ENCODE measurements at places on chromosomes 2 and 18.
A peak's percentile ranks its signal among the peaks of the same experiment; 100 is the strongest.

DNA sequence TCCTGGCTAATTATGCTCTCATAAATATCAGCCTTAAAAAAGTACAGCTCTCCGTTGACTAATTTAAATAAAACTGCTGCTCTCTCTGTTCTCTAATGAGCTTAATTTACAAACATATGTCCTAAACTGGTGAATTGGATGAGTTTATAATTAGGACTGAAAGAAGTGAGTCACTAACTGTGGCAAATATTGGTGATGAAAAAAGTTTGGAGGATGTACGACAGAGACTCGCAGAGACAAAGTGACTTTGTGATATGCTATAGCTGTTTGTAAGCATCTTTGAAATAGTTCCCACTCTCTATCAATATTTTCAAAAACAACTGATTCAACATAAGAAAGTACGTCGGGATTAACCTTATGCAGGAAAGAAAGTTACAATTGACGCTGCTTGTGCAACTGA is 138.9 kb upstream of the TMEFF2 start:
- no peak for DNase-seq

DNA sequence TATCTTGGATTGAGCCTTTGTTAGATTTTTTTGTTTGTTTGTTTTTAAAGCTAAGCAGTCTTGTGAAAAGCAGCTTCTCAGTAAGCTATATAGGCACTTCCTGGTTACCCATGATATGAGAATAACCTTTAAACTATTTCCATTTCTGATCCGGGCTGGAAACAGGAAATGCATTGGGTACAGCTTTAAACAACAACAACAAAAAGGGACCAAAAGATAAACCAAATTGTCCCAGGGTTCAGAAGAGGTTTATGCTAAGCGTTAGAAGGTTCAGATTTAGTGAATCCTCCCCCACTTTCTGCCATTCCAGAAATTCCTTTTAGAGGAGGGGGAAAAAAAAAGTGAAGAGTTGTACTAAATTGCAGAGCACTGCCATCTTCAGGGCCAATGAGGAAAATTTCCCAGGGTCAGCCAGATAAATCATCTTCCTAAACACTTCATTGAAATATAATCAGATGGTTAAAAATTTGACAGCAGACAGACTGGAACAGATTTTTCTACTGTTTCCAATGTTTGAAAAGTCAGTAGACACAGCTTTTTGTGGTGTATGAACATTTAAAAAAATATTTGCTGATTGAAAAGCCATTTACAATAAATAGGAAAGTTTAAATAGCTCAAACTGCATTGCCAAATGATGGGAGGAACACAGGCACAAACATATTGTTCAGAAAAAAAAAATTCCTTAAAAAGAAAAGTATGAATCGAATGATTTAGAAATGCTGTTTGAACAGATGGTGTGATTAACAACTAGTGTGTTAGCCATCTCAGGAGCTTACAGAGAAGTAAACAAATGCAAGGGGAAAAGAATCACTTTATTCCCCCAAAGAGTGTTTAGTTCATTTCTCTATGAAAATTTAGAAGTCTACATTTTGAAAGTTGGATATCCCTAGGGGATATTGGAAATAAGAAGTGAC is 189.9 kb upstream of the TANK start:
- DNase-seq = peak; percentile 65

DNA sequence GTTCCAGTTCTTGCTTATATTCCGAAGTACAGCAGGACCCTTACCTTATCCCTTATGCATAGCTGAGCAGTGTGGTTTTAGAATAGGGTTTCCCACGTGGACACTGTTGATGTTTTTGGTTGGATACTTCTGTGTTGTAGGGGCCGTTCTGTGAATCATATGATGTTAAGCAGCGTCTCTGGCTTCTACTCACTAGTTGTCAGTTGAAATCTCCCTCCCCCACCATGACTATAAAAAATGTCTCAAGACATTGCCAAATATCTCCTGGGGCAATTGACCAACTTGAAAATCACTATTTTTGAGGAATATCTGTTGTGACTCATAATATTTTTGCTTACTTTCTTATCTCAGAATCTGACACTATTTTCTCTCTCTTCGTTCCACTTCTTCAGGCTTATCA is 713.7 kb downstream of the TSN start:
- no peak for DNase-seq

DNA sequence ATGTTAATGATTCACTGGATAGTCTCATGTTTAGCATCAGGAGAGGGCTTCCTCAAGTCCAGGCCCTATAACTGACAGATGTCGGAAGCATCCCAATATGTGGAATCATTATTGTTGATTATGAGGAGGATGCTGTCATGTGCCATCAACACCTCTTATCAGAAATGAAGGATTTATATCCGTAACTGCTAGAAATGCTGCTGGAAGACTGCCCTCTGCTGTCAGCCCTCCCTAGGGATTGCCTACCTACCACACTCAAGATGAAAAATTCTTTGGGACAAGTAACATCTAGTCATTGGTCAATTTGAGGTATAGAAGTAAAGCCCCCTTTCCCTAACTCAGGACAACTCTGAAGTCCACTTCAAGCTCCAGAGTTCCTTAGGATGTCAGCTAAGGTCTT is 1166.5 kb upstream of the NXPH2 start:
- no peak for DNase-seq

DNA sequence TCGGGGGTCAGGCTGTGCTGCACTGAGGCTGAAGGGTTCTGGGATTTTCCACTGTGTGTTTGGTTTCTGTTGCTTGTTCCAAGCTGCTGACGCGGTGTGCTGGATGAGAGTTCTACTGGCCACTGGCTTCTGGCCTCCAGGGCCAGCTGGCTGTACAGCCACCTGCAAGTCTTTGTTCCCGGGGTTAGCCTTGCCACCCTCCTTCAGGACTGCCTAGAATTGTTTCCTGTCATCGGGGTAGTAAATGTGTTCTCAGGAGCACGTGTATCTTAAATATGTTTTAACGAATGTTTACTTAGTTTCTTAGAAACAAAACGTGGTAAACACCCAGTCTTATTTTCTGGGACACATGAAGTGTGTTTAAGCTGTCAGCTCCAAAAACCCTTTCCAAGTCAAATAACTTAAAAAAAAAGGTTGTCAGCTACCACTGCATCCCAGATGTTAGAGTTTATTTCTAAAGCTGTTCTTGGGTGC is 231.2 kb downstream of the AGAP1 start:
- DNase-seq = peak; percentile 88

DNA sequence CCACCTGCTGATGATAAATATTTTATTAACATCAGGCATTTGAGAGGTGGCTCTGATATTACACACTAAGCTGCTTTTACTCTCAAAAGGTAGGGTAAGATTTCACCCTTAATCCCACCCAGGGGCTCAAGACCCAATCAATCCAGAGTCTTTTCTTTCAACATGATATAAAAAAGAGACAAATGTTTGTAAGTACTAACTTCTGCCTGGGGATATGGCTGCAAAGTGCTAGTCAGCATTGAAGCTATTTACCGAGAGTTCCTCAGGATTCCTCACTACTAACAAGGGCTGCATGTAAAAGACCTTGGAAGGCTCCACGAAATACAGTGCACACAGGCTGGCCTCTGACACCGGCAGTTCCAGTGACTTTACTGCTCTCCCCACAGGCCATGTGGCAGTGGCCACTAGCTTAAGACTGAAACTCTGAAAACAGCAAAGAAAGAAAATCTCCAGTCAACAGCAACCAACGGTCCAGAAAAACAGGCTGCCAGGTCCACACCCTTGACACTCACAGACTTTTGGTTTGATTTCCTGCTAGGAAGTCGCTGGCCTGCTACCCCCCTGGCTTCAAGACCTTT is 11.2 kb downstream of the MREG start:
- no peak for DNase-seq

GRCh38 chr2:56449002-56449431 is 265.2 kb downstream of the CCDC85A start:
- no peak for DNase-seq

GRCh38 chr2:131077182-131077846 is 15.9 kb downstream of the FAM168B start:
- no peak for DNase-seq

GRCh38 chr18:65704046-65704445 is 46.8 kb upstream of the CDH7 start:
- DNase-seq = no peak

- DNase-seq = no peak
Observed at GRCh38 chr18:21112140-21112473, 494 bp upstream of the ROCK1 start.

DNA sequence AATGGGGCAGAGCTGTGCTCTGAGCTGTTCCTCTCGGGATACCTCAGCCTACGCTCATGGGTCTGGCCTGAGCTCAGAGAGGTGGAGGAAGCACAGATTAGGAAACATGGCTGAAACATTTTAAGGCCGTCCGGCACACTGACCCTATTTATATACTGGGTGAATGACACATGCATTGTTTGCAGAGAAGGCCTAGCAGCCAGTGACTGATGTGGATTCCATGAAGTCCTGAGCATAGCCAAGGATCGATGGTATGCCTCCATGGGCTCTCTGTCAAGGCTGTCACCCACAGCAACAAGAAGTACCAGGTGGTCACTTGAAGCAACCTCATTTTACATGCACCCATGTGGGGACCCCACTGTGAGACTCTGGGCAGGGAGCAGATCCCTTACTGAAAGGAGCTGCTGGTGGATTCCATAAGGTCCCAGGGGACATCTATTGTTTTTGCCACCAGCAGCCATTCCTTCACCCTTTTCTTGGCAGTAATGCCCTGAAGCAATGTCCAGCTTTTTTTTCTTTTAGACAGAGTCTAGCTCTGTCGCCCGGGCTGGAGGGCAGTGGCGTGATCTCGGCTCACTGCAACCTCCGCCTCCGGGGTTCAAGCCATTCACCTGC is 8.4 kb downstream of the PTMA start:
- no peak for DNase-seq

DNA sequence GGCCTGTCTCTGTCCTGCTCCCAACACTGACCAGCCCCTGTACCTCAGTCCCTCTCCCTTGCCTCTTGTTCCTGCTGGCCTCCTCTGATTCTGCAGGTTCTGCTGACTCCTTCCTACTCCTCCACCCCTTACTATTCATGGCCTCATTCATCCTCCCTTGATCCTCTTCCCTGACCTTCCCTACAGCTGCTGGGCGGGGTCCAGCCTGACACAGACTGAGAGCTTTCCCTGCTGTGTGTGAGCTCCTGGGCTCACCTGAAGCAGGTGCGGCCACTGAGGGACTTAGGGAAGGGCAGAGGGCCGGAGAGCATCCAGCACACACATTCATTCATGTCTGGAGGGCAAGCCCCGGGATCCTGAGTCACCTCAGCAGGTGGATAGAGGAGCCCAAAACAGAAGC is 185.6 kb downstream of the CTIF start:
- no peak for DNase-seq

DNA sequence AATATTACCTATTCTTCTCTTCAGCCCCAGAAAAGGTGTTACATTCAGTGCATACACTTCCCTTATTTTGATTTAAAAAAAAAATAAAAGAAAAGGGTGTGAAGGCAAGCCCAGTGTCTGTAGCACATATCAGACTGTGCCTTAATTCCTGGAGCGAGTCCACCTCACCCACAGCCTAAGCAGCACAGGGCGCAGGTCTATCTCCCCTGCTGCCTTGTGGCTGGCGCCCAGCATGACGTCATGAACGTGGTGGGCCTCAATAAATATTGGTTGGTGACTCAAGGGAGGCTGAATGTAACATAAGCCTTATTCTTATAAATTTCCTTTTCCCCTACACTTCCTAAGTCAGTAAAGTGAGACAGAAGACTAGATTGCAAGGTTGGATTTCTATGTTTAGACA is 26.4 kb downstream of the ST3GAL5 start:
- DNase-seq = no peak

DNA sequence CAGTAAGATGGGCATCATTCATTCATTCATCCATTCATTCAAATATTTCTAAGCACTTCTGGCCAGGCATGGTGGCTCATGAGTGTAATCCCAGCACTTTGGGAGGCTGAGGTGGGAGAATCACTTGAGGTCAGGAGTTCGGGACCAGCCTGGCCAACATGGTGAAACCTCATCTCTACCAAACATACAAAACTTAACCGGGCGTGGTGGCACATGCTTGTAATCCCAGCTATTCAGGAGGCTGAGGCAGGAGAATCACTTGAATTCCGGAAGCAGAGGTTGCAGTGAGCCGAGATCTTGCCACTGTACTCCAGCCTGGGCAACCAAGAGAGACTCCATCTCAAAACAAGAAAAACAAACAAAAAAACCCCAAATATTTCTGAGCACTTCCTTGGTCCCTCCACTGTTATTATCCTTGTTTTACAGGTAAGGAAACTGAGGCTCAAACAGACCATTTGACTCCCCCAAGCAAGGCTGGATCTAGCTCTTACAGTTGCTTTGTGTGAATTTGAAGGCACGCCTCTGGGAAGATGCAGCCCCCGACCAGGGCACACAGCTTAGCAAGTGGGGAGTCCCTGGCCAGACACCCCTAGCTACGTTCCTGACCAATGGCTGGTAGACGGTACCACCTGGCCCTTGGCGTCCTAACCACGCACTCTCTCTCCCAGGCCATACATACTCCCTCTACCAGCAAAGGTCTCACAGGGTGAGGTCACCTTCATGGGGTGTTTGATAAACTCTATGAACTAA is 50.6 kb upstream of the ODC1 start:
- no peak for DNase-seq

- DNase-seq = no peak
Observed at GRCh38 chr2:45332094-45332493, 279.0 kb downstream of the SRBD1 start.

GRCh38 chr2:45874344-45874743 is 222.9 kb downstream of the PRKCE start:
- DNase-seq = peak; percentile 71

DNA sequence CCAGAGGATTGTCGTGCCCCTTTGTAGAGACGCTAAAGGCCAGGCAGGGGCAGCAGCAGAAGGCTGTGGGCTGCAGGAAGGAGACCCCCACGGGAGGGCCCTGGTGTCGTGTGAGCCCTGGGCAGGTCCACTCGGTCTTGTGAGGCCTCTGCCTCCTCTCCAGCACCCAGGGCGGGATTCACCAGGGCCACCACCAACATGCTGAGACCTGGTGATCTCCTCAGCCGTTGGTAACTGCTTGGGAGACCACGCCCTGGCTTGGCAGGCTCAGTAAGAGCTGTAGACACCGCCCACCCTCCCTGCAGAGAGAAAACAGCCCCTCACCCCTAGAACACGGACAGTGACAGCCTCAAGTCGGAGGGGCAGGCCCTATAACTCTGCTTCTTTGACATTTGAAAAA is 21.1 kb downstream of the MBP start:
- DNase-seq = no peak

GRCh38 chr2:164960159-164960558 is 4.8 kb upstream of the SLC38A11 start:
- no peak for DNase-seq

GRCh38 chr18:67496469-67496868 is 20.1 kb downstream of the DSEL start:
- no peak for DNase-seq

GRCh38 chr2:72150861-72151356 is 3.2 kb upstream of the CYP26B1 start:
- DNase-seq = no peak

GRCh38 chr18:7711495-7711894 is 144.4 kb downstream of the PTPRM start:
- no peak for DNase-seq

- DNase-seq = no peak
Observed at GRCh38 chr2:76672798-76673197, 849.4 kb downstream of the LRRTM4 start.

- DNase-seq = no peak
Observed at GRCh38 chr2:133490411-133490980, 77.8 kb downstream of the NCKAP5 start.

GRCh38 chr2:168518555-168519066 is 62.5 kb downstream of the CERS6 start:
- DNase-seq = no peak

All from femur (tissue), 1 donor.